Memory B cell (primary cell): ENCODE measurements at places on chromosomes 2 and 18.

GRCh38 chr18:78741381-78742217, 238.0 kb upstream of the SALL3 start:
- DNase-seq, result no peak

DNA sequence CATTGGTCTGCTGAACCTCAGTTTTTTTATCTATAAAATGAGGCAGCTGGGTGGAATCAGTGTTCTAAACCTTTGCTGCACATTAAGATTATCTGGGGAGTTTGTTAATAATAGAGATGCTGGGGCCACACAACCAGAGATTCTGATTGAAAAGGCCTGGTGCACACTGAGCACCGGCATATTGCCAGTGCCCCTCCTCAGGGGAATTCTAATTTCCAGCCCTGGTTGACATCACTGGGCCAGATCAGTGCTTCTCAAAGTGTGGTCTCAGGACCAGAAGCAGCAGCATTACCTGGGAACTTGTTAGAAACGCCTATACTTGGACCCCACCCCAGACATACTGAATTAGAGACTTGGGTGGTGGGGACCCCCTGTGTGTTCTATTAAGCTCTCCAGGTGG, 112.5 kb downstream of the SETBP1 start:
- DNase-seq, result no peak

GRCh38 chr2:167333245-167333644, 445.0 kb downstream of the XIRP2 start:
- no peak for DNase-seq

DNA sequence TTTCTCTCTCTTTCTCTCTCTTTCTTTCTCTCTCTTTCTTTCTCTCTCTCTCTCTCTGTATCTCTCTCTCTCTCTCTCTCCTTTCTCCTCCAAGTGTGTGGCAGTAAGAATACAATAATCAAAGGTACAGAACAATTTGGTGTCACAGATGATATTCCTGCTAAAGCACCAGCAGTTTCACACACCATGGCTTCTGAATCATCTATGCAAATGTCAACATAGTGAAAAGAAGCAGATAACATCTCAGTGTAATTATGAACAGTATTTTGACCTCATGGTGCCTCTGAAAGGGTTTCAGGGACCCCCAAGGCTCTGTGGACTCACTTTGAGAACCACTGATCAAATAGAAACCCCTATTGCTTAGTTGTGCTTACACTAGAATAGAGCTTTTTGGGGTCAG, 38.5 kb upstream of the CSRNP3 start:
- DNase-seq, result no peak

DNA sequence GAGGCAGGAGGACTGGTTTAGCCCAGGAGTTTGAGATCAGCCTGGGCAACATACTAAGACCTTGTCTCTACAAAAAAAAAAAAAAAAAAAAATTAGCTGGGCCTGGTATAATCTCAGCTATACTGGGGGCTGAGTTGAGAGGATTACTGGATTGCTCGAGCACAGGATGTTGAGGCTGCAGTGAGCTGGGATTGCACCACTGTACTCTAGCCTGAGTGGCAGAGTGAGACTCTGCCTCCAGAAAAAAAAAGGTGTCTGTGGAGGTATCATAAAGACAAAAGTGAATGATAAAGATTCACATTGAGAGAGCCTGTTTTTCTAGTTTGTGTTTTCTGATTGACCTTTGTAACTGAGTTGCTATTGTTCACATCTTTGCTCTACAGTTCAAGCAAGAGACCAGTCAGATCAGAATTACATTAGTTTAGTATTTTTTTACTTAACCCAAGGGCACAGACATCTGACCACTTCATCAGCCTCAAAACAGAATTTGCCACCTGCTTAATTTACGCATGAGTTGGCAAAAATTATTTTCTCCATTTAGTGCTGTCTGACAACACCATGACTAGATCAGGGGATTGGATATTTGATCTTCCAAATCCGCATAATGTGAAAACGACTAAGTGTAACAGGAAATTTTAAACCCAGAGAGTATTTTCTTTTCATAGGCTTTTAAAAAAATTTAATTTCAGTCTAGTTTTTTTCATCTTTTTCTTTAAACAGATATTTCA, 271.0 kb downstream of the TGIF1 start:
- no peak for DNase-seq
